Activated T-helper 9 cell treated with anti-CD3 and anti-CD28 coated beads, Interleukin-2, amount 50 U/mL, for 16 hours (primary cell): ENCODE measurements at places on chromosomes 6 and 20.

GRCh38 chr6:137522831-137523230 lies 28.6 kb upstream of the OLIG3 start:
- no peak for DNase-seq

DNA sequence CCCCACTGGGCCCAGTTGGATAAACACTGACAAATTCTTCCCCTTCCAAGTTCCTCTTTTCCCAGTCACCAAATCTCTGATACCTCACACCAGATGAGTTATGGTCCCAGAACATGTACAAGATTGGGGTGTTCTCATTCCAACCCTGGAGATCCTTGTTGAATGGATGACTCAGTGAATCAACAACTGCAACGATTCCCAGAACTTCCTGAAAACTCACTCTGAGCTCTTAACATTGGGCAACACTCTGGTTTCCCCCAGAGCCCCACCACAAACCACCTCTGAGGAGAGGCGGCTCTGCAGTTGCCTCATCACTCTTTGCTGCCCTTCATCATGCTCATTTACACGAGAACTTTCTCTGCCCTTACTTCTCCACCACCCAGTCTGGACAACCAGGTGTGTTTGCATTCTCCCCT lies 115.2 kb downstream of the MRPL14 start:
- no peak for DNase-seq

GRCh38 chr6:87784051-87784450 lies 82.0 kb upstream of the AKIRIN2 start:
- DNase-seq: no peak

DNA sequence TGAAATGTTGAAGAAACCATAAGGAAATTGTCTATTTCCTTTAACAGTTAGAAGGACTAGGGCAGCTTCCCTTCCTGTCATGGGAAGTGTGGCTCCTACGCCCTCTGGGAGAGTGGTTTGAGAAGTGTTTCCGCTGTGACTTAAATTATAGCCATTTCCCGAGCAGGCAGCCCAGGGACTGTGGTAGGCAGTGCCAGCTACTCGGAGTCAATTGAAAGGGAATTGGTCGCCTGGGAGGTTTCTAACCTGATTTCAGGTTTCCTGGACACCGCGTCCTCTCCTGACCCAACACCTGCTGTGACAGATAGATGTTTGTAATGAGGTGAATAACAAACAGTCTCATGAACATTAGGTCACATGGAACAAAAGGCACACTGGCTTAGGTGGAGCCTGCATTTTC lies 256.1 kb upstream of the PLCB4 start:
- DNase-seq: no peak

- no peak for DNase-seq
Observed at GRCh38 chr6:160273196-160273595, 14.6 kb upstream of the SLC22A2 start.

- DNase-seq: no peak
Observed at GRCh38 chr6:164477101-164477500, 832.3 kb downstream of the C6orf118 start.

GRCh38 chr6:31666337-31666965 lies 571 bp downstream of the CSNK2B start:
- DNase-seq: no peak

- peak; percentile 67 for DNase-seq
Observed at GRCh38 chr6:111483736-111484632, 966 bp upstream of the REV3L start.

GRCh38 chr6:14706378-14706929 lies 539.4 kb upstream of the JARID2 start:
- peak; percentile 65 for DNase-seq

DNA sequence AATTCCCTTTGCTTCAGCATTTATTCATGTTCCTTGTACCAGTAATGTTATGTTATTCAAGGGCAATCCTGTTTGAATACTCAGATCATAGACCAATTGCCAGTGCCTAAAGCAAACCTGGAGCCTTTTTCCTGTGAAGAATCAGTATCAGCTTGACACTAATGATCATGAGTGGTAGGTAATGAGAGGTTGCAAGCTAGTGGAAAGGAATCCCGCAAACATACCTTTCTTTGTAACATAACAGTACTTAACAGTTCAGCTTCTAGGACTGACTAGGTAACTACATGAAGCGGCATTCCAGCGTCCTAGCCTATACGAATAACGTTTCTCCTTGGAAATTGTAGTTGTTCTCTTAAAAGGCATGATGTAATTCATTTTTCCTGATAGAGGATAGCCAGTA lies 253.7 kb downstream of the TMEM242 start:
- DNase-seq: no peak

DNA sequence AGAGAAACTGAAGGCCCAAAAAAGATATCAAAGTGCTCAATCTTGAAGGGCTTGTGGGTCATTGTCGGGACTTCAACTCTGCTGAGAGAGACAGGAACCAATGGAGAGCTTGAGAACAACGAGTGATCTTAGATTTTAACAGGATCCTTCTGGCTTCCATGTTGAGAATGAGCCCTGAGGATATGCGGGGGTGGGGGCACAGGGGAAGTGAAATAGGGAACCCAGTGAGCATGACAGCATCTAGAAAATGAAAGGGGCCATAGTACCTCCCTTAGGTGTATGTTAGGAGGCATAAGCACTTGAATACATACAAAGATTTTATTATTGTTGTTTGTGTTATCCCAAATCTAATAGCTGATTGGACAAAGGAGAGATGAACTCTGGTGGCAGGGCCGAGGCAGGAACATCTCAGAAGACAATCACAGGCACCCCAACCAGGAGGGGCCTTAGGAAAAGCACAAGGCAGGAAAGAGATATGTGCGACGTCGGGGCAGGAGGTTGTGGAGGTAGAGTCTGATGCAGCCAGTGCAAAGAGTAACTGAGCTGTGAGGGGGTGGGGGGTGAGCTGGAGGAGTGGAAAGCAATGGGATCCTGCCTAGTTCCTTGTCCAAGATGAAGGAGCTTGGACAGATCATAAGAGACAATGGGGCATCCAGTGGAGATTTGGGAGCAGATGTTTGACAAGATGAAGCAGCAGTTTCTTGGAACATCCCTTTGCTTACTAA lies 10.4 kb downstream of the TGM6 start:
- DNase-seq: no peak
